ENCODE measurements at places on chromosomes 5 and 9. TPM values are rescaled to one million over a fixed set of nuclear protein-coding genes. Genes with fewer than 3 reads are reported as not detected.

GRCh38 chr5:180804129-180804618 lies 1.6 kb upstream of the MGAT1 start:
- no peak for DNase-seq

GRCh38 chr9:92384375-92384774 lies 20.0 kb downstream of the OGN start:
- DNase-seq: no peak

GRCh38 chr9:7147121-7148090 lies 389.6 kb downstream of the KDM4C start:
- DNase-seq: no peak

GRCh38 chr5:10222326-10222725 lies 27.4 kb downstream of the ATPSCKMT start:
- no peak for DNase-seq

DNA sequence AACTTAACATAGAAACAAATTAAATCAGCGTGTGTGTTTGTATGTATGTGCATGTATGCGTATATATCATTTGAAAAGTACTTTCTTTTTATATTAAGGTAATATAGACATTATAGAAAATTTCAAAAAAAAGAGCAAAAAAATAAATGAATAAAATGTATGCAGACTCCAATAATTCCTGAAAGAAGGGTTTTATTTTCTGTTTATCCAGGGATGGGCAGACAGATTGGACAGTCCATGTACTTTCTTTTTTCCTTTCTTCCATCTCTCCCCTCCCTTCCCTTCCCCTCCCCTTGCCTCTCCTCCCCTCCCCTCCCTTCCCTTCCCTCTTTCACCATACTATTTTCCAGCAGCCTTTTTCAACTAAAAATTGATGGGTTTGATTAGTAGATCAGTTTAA lies 123.8 kb downstream of the SGCD start:
- no peak for DNase-seq

- no peak for DNase-seq
Observed at GRCh38 chr9:98479967-98480847, 224.8 kb upstream of the TBC1D2 start.

NSG2 gene
- total RNA-seq: not detected
